ENCODE measurements at places on chromosomes 16 and 17.
A peak's percentile ranks its signal among the peaks of the same experiment; 100 is the strongest.

DNA sequence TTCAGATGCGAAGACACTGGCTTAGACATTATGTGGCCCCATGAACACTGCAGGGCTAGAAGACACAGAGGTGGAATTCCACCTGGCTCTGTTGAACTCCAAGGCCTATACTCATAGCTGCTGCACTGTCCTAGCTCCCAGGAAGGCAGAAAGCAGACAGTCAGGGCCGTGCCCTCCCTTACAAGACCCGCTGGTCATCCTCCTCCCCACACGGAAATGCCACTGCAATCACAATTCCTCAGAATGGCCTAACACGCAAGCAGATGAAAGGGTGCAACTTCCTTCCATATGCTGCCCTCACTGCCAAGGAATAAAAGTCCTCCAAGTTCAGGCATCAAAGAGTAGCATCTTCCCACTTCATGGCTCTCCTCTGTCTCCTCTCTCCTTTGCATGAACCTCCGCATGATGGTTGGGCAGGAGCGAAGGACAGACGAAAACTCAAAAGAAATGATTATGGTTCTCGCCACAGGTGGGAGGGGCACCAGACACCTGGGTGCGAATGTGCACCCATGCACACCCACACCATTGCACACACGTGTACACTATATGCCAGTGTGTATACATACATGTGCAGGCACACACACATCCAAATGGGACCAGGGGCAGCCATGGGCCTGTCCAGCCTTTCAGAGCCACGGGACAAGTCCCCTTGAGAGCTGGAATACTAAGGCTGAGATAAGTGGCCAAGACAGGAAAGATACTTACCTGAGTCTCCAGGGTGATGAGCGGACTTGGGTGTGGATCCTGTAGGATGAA, 113.3 kb downstream of the XYLT1 start:
- DNase-seq = no peak

DNA sequence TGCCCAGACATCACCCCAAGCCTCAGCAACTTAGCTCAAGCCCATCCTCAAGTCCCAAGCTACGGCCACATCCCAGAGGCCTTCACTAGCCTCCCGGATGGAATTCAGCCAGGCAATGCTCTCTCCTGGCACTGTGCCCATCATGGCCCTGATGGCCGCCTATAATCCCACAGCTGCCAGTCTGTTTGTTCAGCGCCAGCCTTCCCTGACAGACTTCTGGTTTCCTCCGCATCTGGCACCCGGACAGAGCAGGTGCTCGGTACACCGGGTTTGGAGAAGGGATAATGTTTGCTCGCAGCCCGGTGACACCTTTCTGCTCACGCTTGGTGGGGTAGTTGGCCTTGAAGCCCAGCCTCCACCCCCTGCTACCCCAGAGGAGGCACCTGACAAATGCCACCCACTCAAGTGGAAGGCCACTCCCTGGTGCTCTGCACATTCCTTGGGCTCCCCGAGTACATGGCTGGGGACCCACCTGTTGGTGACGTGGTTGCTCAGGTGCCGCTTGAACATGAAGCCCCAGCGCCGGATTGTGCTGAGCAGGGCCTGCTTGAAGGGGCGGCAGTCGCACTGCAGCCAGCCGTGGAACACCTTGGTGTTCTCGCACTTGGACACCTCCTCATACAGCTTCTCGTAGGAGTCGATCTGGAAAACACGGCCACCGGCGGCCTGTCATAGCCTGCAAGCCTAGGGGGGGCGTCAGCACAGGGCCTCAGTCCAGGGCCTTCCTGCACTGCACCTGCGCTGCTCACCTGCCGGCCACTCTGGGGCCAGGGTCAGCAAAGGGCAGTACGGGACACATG, 47.1 kb downstream of the DNAH17 start:
- DNase-seq = no peak

DNA sequence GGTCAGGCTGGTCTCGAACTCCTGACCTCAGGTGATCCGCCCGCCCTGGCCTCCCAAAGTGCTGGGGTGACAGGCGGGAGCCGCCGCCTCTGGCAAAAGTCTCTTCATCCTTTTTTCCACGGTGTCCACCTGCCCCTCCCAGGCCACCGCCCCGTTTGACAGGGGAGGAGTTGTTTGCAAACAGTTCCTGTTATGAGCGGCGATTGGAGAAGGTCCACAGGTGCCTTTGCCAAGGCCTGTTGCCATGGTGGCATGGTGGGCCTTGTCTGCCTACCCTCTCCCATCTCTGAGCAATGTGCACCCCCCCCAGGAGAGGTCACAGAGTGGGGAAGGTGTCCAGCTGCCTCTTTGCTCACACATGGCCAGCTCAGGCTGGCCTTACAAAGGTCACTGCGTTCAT, 16.0 kb upstream of the RAP1GAP2 start:
- no peak for DNase-seq

DNA sequence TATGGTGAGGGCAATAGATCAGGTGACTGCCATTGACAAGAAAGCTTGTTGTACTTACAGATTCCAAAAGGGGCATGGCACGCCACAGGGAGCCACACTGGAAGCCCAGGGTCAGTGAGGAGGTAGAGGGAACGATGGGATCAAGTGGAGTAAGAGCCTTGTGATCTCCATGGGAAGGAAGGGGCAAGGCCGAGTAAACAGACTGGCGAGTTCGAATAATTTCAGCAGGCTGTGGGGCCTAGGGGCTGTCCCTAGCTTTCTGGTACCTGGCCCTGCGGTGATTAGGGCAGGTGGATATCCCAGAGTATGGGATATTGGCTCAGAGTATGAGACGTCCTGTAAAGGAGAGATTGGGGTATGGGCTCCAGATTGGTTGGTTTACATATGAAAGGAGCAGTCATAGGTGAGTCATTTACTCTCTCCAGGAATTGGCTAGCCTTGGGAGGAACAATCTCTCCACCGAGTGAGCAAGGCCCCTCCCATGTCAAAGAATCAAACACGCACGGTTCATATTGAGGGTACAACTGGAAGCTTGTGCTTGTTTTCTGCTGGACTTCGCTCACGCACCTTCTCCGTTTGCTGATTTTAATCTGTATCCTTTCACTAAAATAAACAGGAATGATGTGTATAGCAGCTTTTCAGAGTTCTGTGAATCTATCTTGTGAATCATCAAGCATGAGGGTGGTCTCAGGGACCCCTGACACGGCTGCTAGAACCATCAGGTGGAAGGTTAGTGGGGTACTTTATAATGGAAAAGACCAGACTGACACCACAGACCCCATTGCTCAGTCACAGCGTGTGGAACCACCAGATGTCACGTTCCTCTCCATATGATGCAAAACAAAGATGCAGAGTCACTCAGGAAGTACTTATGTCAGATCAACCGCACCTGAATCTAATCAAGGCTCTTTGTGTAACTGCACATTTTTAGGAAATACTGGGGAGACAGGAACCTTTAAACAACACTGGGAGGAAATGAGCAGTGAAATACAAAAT, 27.9 kb downstream of the GABARAPL2 start:
- no peak for DNase-seq

DNA sequence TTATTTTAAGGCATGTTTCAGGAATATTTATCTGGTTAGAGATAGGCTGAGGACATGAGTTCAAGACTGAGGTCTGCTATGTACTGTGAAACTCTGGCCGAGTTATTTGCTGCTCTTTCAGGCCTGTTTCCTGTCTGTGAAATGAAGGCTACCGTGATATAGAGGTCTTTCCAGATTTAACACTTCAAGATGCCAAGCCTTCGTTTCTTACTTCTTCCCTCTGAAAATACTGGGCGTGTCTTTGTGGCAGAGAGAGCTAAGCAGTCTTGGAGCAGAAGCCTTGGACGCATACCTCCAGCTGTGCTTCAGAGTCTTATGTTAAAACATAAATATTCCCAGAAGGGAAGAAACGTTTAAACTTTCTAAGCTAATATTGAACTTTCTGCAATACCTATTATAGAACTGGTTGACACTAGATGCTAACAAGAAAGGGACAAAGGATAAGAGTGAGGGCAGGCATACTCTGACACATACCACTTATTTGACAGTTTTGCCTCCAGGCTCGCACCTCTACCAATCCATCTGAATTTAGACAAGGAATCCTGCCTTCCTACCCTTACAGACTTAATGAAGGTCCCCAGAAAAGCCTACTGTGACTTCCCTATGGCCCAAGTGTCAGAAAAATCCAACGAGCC, 17.5 kb downstream of the WIPI1 start:
- DNase-seq = no peak

- DNase-seq = peak; percentile 11
These were observed 1.0 kb downstream of the NOG start for GRCh38 chr17:56594320-56595107.

GRCh38 chr16:73743665-73744496, 552.7 kb upstream of the PSMD7 start:
- DNase-seq = no peak

- DNase-seq = no peak
These were observed 39.3 kb downstream of the MEAK7 start for GRCh38 chr16:84465154-84465553.

GRCh38 chr16:85557971-85558657, 55.0 kb upstream of the GSE1 start:
- no peak for DNase-seq
